ENCODE measurements at places on chromosomes 5 and 9.

DNA sequence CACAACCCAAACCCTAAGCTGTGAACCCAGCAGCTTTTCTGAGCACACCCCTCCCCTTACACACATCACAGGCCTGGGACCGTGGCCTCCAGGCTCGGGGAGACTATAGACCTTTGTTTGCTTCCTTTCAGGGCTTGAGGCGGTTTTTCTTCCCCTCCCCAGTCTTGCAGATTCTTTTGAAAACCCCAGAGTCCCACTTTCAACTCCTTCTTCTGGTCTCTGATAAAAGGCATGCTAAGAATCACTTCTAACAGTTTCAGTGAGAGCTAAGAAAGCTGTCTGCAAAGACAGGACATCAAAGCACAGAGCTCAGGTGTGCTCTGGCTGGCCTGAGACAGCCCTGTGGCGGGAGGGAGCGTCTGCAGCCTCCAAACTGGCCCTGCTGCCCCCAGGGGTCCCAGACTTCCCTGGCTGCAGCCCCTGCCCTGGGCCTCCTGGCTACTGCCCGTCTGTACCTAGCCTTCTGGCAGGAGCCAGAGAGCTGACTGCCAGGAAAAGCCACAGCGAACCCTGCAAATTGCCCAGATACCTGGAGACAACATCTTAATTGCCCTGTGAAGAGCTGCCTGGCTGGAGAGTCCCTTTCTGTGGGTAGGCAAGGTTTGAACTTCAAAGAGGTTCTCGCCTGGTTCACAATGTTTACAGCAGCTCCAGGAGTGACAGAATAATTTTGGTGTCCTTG is 138.9 kb downstream of the GADD45G start:
- peak; percentile 59 for DNase-seq

DNA sequence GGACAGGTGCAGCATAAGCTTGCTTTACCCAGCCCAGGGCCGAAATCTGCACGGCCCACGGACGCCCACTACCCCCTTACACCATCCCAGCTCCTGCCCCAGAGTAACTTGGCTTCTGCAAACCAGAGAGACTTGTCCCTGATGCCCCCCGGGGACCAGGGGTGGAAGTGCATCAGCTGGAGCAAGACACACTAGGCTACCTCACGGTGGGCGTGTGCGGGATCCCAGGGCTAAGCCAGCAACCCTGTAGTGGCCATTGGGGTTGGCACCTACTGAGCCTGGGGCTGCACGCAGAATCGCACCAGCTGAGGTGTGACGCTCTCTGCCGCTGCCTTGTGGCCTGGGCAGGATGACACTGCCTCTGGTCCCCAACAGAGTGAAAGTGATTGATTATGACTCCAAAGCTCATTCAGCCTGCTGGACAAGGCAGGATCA is 6.1 kb upstream of the ZNF79 start:
- DNase-seq, result peak; percentile 50

- no peak for DNase-seq
Observed at GRCh38 chr5:41511241-41511640, 840 bp upstream of the PLCXD3 start.

DNA sequence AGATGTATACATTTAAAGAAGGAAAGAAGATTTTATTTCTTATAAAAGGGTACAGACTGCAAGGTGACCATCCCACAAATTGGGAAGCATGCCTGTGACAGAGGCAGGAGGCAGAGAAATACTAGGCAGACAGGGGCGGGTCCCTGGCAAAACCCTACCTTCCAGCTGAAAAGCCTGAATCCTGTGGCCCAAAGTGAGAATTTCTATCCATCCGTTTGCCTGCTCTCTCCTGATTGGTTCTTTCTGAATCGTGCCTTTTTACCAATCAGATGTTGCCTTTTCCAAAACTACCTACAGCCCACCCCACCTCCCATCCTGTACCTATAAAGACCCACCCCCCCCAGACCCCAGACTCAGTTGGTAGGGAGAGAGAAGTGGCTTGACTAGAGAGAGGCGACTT is 3.4 kb upstream of the SH3GLB2 start:
- no peak for DNase-seq

- peak; percentile 10 for DNase-seq
Observed at GRCh38 chr5:139514486-139514856, 31.9 kb upstream of the STING1 start.

DNA sequence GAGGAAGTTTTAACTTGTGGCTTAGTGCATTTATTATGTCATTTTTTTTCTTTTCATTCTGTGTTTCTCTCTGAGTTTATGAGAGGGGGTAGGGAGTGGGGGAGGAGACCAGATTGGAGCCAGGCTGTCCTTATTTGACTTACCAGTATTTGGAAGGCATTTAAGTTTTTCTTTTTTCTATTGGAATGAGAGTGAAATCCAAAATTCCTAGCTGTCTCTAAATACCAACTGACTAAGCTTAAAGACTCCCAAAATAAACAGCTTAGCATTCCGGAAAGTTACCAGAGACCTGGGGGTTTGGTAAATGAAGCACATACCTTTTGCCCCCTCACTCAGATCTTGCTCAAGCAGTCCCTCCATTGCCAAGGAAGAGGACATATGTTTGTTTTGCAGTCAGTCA is 581.9 kb upstream of the BRINP1 start:
- DNase-seq, result no peak

- DNase-seq, result no peak
Observed at GRCh38 chr5:160699301-160699700, 152.7 kb downstream of the ATP10B start.

- DNase-seq, result no peak
Observed at GRCh38 chr9:133355881-133356357, 368 bp downstream of the SURF1 start.

GRCh38 chr9:76020652-76021051 is 130.2 kb downstream of the PCSK5 start:
- DNase-seq, result no peak

GRCh38 chr9:116073826-116074225 is 79.8 kb upstream of the PAPPA start:
- DNase-seq, result no peak

- DNase-seq, result peak; percentile 37
Observed at GRCh38 chr9:93295031-93295430, 111.1 kb downstream of the WNK2 start.

GRCh38 chr5:68450245-68450852 is 234.8 kb downstream of the PIK3R1 start:
- no peak for DNase-seq

GRCh38 chr9:121222524-121223171 is 21.0 kb upstream of the RAB14 start:
- DNase-seq, result no peak

DNA sequence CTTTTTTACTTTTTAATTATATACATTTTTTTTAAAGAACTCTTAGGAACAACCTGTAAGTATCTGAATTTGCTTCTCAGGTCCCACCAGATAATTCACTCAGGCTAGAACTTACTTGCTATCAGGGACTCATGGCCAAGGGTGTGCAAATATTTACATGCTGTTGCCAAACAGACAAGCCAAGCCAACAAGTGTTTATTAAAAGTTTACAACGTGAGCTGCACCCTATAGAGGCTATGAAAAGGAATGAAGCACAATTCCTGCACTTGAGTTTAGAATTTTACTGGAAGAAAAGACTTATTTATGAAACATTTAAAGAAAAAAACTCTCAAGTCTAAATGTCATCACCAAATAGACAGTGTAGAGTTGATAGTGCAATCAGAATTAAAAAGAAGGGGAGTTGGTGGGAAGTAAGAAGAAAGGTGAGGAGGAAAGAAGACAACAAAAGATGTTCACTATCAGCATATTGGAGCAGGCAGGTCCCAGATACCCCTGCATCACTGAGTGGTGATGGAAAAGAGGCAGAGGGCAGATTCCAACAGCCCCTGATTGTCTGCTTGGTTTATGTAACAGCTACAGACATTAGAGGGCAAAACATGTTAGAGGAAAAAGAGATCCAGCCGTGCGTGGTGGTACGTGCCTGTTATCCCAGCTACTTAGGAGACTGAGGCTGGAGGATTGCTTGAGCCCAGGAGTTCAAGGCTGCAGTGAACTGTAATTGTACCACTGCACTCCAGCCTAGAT is 32.8 kb downstream of the SH3RF2 start:
- DNase-seq, result no peak

GRCh38 chr9:129994882-129995281 is 48.1 kb downstream of the FNBP1 start:
- no peak for DNase-seq

GRCh38 chr9:80875947-80876346 is 813.4 kb downstream of the TLE1 start:
- no peak for DNase-seq

DNA sequence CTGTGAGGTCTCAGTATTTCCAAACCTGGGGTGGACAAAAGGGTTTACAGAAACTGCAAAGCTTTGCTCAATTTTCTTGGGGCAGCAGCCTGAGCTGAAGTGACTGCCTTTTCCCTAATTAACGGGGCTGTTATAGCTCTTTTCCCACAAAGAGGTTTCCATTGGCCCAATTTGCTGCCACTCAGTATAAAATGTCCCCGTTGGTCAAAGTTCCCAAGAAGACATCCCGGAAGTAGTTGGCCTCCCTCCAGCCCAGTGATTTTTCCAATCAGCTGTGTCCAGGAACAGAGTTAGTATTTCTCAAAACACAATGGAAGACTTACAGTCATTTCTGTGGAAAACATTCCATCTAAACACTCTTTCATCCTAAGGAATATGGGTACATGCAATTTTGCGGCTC is 643.6 kb downstream of the ACTL7B start:
- DNase-seq, result no peak

- DNase-seq, result peak; percentile 27
Observed at GRCh38 chr5:10695055-10695649, 65.9 kb downstream of the DAP start.

GRCh38 chr5:28012538-28012937 is 974.2 kb upstream of the CDH9 start:
- no peak for DNase-seq

DNA sequence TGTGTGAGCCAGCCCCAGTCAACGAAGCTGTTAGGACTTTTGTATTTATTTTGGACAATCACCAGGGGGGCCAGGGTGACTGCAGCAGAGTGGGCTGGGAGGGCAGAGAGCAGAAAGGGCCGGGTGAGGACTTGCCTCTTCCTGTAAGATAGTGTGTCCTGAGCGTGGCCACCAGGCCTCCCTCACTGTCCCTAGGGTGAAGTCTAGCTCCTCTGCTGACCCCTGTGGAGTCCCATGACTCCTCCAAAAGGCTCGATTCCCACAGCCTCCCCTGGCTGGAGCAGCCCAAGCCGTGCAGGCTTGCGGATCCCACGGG is 147.8 kb downstream of the RXRA start:
- DNase-seq, result no peak

- DNase-seq, result no peak
Observed at GRCh38 chr9:80204054-80204453, 632.3 kb downstream of the TLE4 start.

GRCh38 chr5:134090522-134090921 is 24.0 kb upstream of the TCF7 start:
- no peak for DNase-seq

- no peak for DNase-seq
Observed at GRCh38 chr5:143245929-143246561, 157.4 kb downstream of the NR3C1 start.

GRCh38 chr9:76424491-76424890 is 30.3 kb upstream of the RFK start:
- DNase-seq, result no peak

DNA sequence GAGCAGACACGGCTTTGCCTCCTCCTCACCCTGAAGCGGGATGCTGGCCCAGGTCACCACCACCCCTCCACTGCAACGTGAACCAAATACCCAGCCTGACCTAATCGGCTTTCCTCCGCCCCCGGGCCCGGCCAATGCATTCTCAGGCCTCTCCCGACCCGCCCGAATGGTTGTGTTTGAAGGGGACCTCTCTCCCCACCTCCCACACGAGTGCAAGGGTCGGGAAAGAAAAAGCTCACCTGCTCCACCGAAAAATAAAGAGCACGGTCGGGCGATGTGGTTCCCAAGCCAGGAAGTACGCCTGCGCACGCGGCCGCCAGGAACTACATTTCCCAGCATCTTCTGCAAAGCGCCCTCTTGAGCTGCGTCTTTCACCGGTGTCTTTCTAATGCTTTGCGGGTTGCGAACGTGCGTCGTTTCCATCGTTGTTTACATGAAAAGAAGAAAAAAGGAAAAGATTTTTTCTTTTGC is at the start of gene ZNF883:
TSS of gene ZNF883 (minus strand) at position 282 of the 471 bp plus-strand sequence.
- peak; percentile 10 for DNase-seq

DNA sequence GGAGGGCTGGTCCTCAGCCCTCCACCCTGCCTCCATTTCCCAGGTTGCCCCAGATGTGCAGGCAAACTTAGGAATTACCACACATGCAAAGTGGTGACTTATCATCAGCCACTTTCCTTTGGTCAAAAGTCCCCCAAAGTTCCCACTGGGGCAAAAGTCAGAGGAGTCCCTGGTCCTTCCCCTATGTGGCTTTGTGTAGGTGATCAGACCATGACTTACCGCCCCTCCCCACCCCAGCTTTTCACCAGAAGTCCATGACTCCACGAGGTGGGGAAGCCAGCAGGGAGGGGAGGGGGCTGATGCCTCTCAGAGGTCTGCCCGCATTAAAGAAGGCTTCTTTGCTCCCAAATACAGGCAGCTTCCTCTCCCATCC is 5.8 kb downstream of the TRAF1 start:
- no peak for DNase-seq

- DNase-seq, result no peak
Observed at GRCh38 chr5:172104021-172104420, 84.0 kb downstream of the STK10 start.

DNA sequence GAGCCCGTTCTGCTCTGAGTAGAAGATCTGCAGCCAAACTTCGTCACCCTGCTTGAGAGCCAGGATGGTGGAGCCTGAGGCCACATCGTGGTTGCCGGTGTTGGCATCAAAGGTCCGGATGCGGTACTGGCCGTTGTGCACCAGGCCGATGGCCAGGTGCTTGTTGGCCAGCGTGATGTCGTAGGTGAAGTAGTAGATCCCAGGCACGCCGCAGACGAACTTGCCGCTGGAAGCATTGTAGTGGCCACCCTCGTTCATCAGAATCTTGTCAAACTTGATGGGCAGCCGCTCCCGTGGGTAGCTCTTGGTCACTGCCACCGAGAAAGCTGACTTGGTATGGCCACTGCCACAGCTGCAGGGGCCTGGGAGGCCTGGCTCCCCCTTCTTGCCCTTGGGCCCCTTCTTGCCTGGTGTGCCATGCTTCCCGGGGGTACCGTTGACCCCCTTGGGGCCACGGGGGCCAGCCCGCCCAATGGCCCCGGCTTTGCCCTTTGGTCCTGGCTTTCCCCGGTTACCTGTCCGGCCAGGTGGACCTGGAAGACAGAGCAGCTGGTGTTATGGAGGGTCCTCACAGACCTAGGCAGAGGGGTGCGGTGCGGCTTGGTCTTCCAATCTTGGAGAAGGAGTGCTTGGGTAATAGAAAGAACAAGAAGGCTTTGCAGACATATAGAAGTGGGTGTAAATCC is 21.0 kb downstream of the C1QTNF2 start:
- DNase-seq, result no peak

GRCh38 chr5:169395136-169395535 is 94.2 kb upstream of the SLIT3 start:
- DNase-seq, result no peak

DNA sequence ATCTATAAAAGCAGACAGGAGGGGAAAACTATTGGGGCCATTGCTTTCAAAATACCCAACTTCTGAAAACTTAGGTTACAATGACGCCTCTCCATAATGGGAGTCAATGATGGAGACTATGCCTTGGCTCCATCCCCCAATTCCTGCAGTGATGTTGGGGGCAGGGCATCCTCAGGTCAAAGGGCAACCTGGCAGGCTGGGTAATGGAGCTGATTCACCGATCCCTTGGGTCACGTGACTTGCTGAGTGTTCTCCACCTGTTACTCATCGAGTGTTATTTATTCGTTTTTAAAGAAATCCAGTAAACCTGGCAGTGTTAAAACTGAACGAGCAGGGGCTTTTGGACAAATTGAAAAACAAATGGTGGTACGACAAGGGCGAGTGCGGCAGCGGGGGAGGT is 244.4 kb downstream of the FAM114A2 start:
- no peak for DNase-seq
